NCI-H2227 treated with DMSO at 0.1 percent for 48 hours (cell line): ENCODE measurements at places on chromosomes 5 and 9.

DNA sequence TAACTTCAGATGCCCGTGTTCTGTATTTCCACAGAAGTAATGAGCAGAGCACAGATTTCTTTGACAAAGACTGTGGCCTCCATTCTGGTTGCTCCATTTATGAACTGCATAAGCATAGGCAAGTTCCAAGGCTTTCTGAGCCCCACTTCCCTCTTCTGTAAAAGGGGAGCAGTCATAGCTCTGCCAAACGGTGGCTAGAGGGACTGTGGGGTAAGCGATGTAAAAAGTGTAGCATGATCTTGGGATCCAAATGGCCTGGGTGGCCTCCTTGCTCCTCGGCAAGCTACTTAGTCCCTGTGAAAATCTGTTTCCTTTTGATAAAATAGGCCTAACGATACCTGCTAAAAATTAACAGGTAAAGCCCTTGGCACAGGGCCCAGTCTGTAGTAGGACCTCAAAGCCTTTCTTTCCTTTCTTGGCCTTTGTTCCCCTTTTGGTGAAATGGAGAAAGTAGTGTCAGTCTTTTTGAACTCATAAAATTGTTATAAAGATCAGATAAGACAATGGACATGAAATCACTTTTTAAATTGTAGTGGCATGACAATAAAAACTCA is 646.6 kb downstream of the ACTL7B start:
- no peak for DNase-seq

DNA sequence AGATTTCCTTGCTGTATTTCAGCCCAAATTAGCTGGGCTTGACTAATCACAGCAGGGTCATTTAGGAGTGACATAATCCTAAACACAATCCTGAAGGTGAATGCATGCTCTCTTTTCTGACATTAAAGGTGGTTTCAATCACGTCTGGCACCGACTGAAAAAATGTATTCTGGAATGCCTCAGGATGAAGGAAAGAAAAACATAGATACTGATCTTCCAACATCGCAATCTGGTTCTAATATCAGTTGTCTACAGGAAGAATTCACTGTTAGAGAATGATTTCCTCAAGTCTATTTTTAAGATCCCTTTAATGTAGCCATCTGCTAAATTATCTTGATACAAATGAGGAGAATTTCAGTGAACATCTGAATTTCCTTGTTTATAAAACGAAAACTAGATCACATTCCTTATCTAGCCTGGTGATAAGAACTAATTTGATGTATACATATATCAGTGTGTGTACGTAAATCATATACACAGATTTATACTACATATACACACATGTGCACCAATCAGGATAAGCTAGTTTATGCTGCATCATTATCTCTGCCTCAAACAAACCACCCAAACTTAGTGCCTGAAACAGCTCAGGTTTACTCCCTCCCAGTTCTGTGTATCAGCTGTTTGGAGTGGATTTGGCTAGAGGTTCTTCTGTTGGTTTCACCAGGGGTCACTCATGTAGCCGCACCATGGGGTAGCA is 31.3 kb upstream of the TAS2R1 start:
- no peak for DNase-seq

DNA sequence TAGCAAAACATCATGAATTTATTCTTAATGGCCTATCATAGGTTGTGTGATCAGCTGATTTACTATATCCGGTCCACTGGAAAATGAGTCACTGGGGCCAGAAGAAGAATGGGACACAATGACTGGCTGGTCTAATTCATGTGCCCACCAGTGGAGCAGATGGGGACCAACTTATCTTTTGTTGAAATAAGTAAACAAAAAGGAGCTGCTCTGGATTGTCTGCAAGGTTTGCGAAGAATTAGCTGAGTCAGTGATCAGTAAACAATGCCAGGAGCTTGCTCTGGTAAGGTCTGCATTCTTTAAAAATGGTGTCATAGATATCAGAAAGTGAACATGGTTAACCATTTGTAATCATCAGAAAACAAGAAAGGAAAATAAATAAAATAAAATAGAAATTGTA is 128.0 kb downstream of the RASEF start:
- no peak for DNase-seq

- DNase-seq: no peak
These were observed 56.1 kb upstream of the CKMT2 start for GRCh38 chr5:81177061-81177460.

- DNase-seq: no peak
These were observed 1.6 kb downstream of the DMRT2 start for GRCh38 chr9:1051584-1052275.

DNA sequence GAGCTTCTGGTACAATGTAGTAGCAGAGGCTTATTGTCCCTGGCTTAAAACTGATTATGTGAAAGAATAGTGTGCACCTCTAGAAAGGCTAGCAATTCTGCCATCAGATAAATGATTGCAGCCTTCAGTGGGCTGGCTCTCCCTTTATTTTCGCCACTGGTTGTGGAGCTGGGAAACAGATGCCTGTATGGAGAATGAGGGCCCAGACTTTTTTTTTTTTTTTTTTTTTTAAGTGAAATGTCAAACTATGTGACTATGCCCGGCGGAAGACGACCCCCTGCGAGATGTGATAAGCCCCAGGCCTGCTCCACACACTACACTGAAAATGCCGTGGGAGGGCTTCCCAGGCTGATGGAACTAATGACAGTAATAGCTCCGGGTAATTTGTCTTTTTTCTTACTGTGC is 28.7 kb downstream of the ISL1 start:
- peak; percentile 52 for DNase-seq

DNA sequence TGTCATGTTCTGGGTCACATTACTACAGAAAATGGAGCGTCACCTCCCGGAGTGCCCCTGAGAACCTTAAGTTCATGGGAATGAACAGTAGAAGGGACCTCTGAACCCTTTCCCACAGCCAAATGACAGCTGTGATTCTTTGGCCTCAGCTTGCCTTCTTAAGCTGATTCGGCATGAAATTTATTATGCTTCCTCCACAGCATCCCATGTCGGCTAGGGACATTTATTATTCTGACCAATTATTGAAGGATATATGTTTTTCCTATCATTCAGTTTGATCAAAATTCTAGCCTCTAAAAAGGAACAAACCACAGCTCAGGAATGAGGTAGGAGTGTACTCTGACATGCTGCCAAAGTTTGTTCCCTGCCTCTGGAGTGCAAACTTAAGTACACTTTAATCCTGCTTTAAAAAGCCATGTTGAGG is 440.6 kb downstream of the CETN3 start:
- DNase-seq: no peak

- DNase-seq: peak; percentile 2
These were observed 35.0 kb upstream of the PCSK5 start for GRCh38 chr9:75855509-75855908.

DNA sequence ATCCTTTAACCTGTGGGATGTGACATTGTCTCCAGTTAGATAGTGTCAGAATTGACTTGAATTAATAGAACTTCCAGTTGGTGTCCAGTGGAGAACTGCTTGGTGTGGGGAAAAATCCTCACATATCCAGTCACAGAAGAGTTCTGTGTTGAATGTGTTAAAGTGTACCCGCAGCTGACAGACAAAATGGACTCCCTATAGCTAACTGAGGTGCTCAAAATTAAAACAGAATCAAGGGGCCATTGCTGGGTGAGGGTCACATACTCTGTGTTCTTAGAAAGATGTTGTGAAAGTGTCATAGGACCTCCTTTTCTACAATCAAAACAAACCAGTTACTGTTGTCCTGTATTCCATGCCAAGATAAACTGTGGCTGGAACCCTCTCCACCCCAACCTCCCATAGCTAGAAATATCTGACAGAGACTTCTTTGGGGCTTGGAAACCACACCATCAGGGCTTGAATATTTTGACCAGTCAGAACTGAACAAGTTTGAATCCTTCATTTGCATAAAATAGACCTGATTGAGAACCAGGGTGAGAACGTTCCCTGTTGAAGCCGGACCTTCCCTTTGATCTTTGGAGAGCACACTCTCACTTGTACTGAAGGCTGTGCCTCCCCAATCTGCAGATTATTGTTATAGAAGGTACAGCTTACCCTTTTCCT is 164.0 kb upstream of the ZNF608 start:
- no peak for DNase-seq

DNA sequence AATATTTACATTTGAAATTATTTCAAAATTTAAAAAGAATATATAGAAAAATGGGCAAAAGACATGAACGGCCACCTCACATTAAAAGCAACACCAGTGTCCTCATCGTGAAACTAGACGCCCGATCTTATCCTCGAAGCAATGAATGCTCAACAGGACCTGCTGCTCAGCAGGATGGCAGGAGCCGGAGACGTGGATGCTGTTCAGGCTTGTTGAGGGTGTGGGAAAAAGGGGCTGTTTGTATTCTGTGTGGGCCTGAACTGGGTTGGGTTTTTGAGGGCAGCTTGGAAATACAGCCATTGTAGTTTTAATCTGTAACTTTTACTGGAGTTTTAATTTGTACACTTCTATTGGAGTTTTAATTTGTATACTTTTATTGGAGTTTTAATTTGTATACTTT is 20.3 kb downstream of the EXOC3 start:
- DNase-seq: no peak

- DNase-seq: no peak
These were observed 18.8 kb downstream of the SLC1A1 start for GRCh38 chr9:4508907-4509589.

GRCh38 chr5:75363726-75364495 is 26.9 kb downstream of the HMGCR start:
- no peak for DNase-seq

- no peak for DNase-seq
These were observed 146.9 kb upstream of the DMAC1 start for GRCh38 chr9:7946458-7946857.
